Sciatic nerve (tissue), 2 donors: ENCODE measurements at places on chromosomes 3 and 15.

DNA sequence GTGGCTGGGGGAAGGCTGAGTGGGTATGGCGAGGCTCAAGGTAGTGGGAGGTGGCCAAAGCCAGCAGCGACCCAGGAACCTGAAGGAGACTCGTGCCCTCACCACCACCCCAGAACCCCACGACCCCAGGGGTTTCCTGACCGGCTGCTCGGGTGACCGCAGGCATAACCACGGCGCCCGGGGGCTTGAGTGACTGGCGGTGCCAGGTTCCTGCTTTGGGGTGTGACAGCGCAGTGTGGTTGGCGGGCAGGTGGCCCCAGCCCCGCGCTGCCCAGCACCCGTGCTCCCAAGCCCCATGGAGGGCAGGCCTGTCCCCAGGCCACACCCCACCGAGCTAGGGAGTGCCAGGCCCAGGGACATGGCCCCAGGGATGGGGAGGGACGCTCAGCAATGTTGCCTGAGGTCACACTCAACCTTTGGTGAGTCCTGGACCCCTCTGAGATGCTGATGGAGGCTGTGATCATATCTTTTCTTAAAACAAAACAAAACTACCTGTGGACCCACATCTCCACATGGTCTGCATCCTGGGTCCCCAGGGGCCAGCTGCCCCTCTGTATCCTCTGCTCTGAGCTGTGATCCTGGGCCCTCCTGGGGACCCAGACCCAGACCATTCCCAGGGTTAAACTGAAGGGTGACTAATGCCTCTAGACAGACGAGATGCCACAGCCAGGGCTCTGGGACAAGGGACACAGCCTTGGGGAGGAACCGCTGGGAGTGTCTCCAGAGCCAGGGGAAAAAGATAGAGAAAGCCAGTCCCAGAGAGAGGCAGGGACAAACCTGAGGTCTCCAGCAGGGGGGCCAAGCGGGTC is 13.0 kb downstream of the DNAJB8 start:
- no peak for DNase-seq

DNA sequence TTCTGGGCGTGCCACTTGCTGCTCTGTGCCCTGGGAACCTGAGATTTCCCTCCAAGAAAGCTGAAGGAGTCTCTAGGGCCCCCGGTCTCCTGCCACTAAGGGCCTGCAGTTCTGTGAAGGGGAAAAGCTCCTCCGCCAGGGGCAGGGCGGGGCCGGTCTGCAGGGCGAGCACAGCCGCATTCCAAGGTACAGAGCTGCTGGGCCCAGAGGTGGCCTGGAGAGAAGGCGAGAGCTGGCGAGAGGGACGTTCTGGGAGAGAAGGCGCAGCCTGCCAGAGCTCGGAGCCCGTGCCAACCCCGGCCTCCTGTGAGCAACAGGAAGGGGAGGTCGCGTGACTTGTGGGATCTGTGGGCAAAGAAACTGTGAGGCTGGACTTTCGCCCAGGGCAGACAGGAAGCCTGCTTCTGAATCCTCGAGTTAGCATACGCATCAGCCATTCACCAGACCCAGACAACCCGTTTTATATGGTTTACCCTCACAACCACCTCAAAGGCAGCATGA is 500.4 kb downstream of the SHQ1 start:
- peak; percentile 78 for DNase-seq

- DNase-seq = no peak
These were observed 117.8 kb upstream of the IQSEC1 start for GRCh38 chr3:13191016-13191415.

GRCh38 chr3:142976621-142977398 is 13.3 kb upstream of the PAQR9 start:
- peak; percentile 79 for DNase-seq
